ENCODE measurements at places on chromosomes 3 and 15.

- DNase-seq: no peak
These were observed 25.4 kb downstream of the LINGO1 start for GRCh38 chr15:77607111-77607893.

DNA sequence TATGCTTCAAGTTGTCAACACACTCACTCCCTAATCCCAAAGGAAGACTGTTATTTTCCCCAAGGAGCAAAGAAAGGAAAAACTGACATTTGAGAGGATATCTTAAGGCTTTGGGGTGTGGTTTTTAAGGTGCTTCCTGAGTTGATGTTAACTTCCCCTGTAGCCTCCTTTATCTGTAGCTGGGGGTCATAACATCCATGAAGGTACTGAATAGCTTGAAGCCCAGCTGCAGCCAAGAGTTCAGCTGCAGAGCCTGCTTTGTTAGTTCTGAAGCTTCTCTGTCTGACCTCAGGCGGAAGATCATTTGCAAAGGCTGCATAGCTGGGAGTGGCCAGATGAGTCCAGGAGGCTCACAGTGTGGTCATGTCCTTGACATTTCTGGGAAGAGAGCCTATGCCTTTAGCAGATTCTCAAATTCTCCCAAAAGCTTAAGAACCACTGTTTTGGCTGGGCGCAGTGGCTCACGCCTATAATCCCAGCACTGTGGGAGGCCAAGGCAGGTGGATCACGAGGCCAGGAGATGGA lies 165.4 kb downstream of the SV2B start:
- DNase-seq: no peak

DNA sequence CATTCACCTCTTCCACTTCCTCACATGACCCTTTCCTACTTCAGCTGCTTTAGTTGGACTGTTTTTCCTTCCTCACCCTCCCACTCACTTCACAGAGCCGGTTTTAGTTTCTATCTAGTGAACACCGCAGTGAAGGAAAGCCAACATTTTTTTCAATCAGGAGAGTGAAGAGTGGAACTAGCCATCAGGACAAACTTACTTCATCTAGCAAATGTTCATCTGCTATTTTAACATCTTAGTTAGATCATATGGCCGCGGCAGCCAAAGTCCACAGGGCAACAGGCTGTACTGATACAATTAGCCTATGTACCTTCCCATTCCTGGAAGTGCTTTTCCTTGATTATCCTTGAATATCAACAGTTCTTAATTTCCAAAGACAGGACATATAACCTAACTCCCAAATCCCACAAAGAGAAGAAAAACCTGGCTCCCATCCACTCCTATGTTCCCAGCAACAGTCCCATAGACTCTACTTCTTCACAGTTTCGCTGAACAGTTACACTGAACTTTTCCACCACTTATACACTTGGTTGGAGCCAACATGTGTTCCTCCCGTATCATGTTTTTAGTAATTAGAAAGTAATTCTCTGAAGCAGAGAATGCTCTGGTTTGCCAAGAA lies 456.2 kb upstream of the THBS1 start:
- DNase-seq: no peak

GRCh38 chr3:130838898-130839600 lies 54.8 kb upstream of the ATP2C1 start:
- no peak for DNase-seq

- no peak for DNase-seq
These were observed 228.0 kb upstream of the ADAMTS9 start for GRCh38 chr3:64915778-64916177.

DNA sequence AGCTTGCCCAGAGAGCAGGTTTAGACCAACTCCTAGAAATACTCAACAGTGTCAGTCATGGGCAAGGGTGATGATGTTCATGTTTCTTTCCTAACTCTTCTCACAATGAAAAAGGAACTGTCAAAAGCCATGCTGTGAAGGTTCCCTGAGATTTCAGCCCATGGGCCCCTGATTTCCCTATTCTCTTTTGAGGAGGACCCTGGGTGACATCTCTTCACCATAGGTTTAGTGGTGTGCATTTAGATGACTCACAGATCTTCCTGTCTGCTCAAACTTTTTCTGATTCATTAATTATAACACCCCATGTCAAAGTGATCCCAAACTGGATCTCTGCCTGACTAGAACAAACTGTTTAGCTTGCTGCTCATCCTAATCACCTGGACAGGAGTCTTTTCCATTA lies 108.0 kb downstream of the BBX start:
- DNase-seq: no peak

DNA sequence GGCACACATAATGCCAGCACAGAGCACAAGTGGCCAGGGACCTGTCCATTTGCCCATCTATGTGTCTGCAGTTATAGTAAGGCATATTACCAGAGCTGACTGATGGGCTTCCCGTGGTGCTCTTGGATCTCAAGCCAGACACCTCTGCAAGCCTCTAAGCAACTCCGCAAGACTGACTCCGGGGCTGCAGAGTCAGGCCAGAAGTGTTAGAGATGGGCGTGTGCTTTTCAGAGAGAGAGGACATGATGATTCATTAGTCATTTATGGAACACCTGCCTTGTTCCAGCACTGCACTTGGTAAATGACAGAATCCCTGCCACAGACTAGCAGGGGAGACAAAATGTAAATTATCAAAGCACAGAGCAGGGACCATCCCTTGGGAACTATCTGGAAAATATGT lies 559.0 kb downstream of the PDCD6IP start:
- no peak for DNase-seq

DNA sequence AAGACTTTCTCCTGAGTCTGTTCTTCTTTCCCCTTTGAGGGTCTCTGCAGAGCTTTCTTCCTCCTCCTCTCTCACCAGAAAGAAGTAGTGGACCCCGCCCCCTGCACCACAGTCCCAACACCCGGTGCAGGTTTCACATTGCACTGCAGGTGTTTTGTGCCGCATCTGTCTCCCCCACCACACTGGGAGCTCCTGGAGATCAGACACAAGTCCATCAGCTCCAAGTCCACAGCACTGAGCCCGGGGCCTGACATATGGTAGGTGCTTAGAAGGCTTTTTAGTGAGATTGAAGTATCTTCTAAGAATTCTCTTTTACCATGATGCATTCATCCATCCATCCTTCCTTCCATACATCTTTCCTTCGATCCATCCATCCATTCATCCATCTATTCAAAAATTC lies 9.8 kb downstream of the STRA6 start:
- no peak for DNase-seq

DNA sequence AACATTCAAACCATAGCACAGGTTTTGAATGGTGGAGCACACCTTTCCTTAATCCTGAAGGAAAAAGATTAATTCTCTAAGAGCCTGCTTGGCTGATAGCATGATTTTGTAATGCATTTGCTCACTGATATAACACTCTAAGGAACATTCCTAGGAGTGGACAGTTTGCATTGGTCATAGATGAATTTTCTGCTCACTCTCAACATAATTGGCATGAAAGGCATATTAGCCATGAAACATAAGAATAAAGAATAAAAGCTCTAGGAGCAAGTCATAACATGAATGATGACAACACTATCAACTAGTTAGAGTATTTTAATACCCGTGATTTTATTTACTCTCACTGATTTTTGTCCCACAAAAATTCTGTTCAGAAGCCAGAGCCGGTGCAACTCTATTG lies 34.3 kb upstream of the LRTM1 start:
- no peak for DNase-seq

- DNase-seq: no peak
These were observed 104.0 kb upstream of the C15orf61 start for GRCh38 chr15:67416891-67417290.

DNA sequence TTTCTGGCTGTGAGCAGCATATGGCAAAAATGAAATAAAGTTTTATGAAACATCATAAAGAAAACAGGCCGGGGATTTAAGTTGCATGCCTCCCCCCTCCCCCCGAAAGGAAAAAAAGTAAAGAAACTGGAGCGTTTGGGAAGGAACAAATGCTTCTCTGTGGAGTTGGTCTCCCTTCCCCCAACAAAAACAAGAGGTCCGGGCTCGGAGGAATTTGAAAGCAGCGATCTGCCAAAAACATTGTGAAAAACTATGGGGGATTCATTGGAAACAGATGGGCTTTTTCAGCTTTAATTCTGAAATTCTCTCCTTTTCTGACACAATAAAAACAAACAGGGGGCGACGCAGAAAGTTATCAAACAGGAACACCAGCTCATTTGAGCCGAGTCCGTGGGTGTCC lies 17.0 kb downstream of the RGMA start:
- DNase-seq: no peak

- no peak for DNase-seq
These were observed 8.1 kb downstream of the PTX3 start for GRCh38 chr3:157444797-157445184.

DNA sequence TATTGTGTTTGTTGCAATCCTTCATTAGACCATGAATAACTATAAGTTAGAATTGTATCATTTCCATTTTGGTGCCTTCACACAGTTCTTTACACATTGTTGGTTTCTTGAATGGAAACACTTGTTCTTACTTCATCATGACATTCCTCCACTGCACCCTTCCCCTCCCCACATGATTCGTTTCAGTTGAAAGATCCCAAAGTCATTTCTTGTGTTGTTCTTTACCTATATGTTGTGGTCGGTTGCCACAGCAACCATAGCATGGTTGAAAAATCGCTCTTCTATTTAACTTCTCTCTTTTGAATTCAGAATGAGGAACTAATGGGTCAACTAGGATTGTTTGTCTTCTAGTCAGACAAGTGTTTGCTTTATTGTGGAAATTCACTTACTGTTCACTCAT lies 103.3 kb downstream of the IL1RAP start:
- peak; percentile 52 for DNase-seq

GRCh38 chr3:56115698-56116097 lies 352.6 kb downstream of the ERC2 start:
- no peak for DNase-seq

GRCh38 chr3:14458434-14459275 lies 56.2 kb downstream of the SLC6A6 start:
- DNase-seq: peak; percentile 40

- DNase-seq: no peak
These were observed 16.0 kb downstream of the NR1D2 start for GRCh38 chr3:23961066-23961465.

DNA sequence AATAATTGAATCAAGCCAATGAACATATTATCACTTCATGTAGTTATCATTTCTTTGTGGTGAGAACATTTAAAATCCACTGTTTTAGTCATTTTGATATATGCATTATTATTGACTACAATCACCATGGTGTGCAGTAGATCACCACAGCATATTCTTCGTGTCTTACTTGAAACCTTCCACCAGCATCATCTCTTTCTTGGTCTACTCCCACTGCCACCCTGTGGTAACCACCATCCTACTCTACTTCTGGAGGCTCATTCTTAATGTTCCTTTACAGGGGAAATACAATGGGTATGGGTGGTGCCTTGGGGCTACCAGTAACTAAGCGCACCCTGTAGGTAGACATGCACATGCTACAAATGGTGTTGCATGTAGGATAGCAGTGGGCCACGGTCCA lies 25.4 kb downstream of the PXK start:
- peak; percentile 24 for DNase-seq

DNA sequence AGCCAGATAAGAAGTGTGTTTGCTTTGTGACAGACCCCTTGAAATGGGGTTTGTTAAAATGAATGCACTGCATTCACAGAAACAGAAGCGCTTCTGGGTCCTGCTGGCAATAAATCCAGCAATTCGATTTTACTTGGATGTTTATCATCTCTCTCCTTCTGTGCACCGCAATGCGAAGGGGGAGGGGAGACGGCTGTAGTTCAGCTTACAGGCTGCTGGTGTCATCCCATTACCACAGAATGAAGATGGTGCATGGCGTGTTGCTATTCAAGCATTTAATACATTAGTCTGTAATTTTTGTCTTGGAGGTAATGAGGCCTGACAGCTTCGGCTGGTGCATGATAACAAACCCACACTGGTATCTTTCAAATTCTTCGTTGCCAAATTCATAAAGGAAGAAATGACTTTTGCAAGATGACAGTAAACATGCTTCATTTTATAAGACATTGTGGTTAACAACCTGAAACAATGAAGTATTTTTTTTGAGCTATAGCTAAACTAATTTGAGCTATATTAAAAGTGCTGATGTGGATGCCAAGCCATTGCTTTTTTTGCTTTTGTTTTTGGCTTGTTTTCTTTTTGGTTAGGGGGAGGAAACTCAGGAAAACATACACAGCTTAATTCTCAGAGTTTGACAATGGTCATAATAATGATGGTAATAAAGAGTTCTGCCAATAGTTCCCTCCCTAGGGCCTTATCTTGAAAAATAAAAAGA lies 418.3 kb downstream of the OTOL1 start:
- DNase-seq: no peak

GRCh38 chr3:50167069-50167840 lies 12.1 kb downstream of the SEMA3F start:
- no peak for DNase-seq

DNA sequence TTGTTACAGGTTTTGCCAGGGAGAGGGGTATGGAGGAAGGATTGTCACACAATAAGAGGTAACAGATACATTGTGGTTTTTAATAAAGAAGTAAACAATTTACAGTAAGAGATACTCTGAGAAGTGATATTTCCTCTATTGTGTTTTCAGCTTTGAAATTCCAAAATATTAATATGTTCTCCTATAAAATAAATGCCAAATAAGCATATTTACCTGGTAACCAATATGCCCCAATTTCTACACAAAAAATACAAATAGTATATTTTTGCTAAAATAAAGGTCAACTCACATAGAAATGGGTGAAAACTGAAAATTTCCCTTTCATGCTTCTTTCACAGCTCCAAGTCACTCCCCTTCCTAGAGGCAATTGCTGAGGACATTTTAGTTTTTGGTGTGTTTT lies 437.4 kb upstream of the UBE2E2 start:
- DNase-seq: no peak

GRCh38 chr3:57078635-57079473 lies 18.4 kb downstream of the SPATA12 start:
- DNase-seq: peak; percentile 3

- DNase-seq: peak; percentile 46
These were observed 24.6 kb upstream of the RSL24D1 start for GRCh38 chr15:55221090-55222011.

DNA sequence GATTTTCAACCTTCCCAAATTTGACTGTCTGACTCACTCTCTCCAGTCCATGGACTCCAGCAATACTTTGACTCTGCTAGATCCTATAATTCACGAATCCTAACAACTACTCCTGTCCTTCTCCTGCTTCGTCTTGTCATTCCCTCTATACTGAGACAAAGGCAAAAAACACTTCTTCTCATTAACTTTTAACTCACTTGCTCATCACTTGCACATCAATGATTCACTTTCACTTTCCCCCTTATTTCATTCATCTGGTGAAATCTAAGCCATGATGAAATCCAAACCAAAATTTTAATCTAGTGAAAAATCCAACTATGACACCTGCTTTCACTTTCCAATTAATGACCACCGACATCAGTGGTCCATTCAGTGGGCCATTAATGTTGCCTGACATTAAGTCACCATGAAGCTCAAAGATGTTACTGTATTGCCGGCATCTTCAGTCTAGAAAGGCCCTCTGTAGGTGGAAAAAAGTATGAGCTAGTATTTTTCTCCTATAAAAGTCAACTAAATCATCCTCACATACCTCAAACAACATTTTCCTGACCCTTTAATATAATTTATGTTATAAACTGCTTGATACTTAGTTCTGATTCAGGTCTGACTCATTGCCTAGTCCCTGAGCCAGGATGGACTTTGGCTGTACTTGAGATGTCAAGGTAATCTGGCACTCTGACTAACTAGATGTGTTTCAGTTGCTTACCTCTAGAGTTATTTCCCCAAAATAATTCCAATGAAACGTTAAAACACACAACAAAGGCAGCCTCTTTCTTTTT lies 158.6 kb downstream of the CNTN6 start:
- no peak for DNase-seq

GRCh38 chr3:180280555-180280954 lies 243.8 kb upstream of the PEX5L start:
- no peak for DNase-seq

All from stimulated activated CD4-positive, alpha-beta T cell treated with anti-CD3 and anti-CD28 coated beads, Interleukin-1b, Interleukin-23, amount 100 ng/mL, for 48 hours (primary cell).